Stimulated activated CD8-positive, alpha-beta memory T cell treated with anti-CD3 and anti-CD28 coated beads, Interleukin-7, amount 100 ng/mL, for 1 hour (primary cell): ENCODE measurements at places on chromosomes 2 and 18.

DNA sequence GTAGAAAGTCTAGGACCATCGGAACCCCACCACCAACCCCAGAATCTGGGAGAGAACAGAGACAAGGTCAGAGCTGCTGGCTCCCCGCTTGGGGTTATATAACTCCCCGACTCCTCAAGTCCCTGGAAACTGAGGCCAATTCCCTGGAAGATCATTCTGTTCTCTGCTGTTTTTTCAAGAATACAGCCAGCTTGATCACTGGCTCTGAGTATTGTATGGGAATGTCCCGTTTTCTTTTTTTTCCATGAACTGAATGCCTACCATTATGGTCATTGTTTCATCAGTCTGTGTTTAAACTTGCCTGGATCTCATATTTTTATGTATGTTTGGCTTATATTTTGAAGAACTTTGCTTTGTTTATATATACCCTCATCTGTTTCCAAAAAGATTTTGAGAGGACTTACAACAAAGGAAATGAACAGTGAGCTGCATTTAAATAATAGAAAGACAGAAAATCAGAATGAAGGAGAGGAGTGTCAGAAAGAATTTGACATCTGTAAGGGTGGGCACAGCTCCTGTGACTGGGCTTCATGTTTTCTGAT, 90.0 kb upstream of the ALPP start:
- DNase-seq, result no peak

- no peak for DNase-seq
These were observed 5.7 kb downstream of the KIF1A start for GRCh38 chr2:240814280-240814679.

GRCh38 chr2:26119521-26119920, 53.4 kb upstream of the GAREM2 start:
- no peak for DNase-seq

GRCh38 chr2:112077814-112078213, 22.7 kb downstream of the TMEM87B start:
- no peak for DNase-seq

DNA sequence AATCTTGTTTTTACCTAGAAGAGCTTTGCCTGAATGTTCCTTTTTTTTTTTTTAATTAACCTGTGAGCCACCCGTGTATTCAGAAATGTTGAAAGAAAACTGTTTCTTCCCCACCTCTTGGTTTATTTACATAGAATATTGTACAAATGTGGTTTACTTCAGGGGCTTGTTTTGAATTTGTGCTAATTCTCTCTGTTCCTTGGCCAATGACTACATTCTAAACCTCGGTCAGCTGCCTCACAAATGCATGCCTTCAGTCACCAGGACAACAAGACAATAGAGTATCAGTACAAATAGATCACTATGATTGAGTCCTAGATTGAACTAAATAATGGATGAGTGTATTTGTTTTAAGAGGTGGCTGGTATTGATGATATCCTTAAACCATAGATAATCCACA, 36.0 kb downstream of the AGFG1 start:
- no peak for DNase-seq

- DNase-seq, result no peak
These were observed 92.7 kb downstream of the PIK3C3 start for GRCh38 chr18:42047721-42048120.

GRCh38 chr18:10130606-10131005, 216.8 kb downstream of the VAPA start:
- no peak for DNase-seq

DNA sequence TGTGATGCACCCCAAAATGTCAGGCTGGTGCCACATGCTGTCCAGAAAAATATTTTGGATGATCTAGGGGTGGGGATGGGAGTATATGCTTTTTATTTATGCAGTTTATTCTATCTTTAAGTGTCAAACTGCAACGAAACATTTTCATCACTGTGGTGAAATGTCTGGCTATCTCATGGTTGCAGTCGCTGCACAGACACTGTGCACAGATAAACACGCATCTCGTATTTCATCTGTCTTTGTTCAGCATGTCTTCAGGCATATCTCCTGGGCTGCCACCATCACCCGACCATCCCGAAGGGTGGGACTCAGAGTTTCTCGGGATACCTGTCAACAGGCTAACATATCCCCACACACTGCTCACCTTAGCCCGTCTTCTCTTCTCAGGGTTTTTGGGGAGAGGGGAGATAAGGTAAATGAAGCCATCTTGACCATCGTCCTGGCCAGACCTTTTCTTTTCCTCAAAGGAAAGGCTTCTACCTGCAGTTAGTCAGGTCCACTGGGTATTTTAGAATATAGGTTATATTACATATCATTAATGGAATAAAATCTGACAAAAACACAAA, 80.7 kb upstream of the NABP1 start:
- no peak for DNase-seq

DNA sequence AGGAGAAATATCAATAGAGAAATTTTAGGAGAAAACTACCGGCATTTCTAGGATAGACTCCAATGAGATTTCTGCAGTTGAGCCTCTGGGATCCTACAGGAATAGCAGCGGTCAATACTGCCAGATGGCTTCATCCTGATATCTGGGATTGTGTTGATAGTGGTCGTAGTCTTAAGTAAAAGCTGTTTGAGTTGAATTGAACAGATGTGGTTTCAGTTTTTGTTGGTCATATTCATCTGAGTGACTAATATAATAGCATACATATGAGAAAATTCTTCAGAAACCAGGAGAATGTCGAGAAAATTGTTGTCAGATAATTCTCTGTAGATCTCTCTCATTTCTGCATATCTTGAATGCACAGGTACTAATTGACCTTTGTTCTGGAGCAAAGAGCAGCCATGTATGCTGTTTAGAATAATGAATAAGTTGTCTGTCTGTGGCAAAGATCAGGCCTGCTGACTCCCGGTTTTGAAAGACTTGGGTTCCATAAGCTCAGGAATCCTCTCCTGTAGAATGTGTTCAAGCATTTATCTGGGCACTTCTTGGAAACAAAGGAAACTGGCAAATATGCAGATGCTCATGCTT, 288.1 kb downstream of the TMX3 start:
- no peak for DNase-seq

DNA sequence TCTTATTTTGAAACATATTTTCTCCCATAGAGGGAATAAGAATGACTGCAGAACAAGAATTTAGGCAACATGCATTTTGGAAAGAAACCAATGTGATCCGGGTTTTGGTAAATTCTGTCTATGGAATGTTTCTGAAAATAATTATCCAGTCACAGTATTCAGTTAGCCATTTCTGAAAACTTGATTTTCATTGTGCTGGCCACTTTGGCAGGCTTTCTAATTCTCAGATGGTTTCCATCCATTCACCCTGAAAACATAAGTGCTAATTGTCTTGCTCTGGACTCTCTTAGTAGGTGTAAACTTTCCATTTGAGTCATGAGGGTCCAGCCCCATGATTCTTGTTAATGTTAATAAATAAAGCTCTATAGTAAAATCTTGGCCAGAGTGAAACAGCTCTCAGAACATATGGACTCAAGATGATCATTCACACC, 176.5 kb downstream of the RBM43 start:
- DNase-seq, result no peak

- no peak for DNase-seq
These were observed 848 bp downstream of the VRK2 start for GRCh38 chr2:58047373-58047935.
